Vagina (tissue), 2 donors: ENCODE measurements at places on chromosomes 12 and 14. TPM values are rescaled to one million over a fixed set of nuclear protein-coding genes. Genes with fewer than 3 reads are reported as not detected.

Gene RDH11
- 44.0 TPM for total RNA-seq

Gene RND1
- 3.9 TPM for total RNA-seq

Gene NPFF
- not detected for total RNA-seq

Gene NUMB
- total RNA-seq = 48.1 TPM

Gene RNU4-1
- total RNA-seq = under 0.01 TPM

Gene AICDA
- total RNA-seq = not detected

Gene NRDE2
- 7.9 TPM for total RNA-seq

Gene PLCZ1
- total RNA-seq = not detected

Gene DIO3
- 52.1 TPM for total RNA-seq

Gene NAV3
- total RNA-seq = 16.2 TPM

Gene NTF3
- total RNA-seq = 1.7 TPM

Gene DEGS2
- total RNA-seq = 19.9 TPM

Gene RNASE3
- total RNA-seq = not detected

Gene KRT71
- not detected for total RNA-seq
